Epithelial cell of proximal tubule (primary cell): ENCODE measurements at places on chromosomes 6 and 20. TPM values are rescaled to one million over a fixed set of nuclear protein-coding genes. Genes with fewer than 3 reads are reported as not detected.

RAET1G gene
- 0.43 TPM in 1 of 2 replicates, not detected in the other for total RNA-seq

PSORS1C2 gene
- total RNA-seq, result not detected in 2 replicates

- DNase-seq, result no peak
Observed at GRCh38 chr6:137226697-137227096, 7.5 kb upstream of the IFNGR1 start.

- no peak for DNase-seq
Observed at GRCh38 chr6:11163932-11164331, 52.4 kb upstream of the ERVFRD-1 start.

DNA sequence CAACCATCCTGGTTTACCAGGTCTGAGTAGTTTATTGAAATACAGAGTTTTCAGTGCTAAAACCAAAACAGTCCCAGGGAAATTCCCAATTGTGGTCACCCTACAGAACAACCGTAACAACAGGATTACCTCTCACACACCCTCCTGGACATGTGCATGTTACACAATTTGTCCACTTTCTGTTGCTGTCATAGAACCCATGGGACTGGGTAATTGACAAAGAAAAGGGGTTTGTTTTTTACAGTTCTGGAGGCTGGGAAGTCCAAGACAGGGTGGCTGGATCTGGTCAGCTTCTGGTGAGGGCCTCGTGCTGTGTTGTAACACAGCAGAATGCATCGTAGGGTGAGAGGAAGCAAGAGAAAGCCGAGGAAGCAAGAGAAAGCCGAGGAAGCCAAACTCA is 9.1 kb upstream of the ADA start:
- DNase-seq, result no peak

GRCh38 chr20:35065181-35065580 is 27.4 kb downstream of the TRPC4AP start:
- DNase-seq, result no peak

ENPP3 gene
- 0.17 TPM in 1 of 2 replicates, not detected in the other for total RNA-seq
